ENCODE measurements at places on chromosomes 5 and 9.

- DNase-seq: peak; percentile 14
Observed at GRCh38 chr9:133158695-133159094, 5.0 kb downstream of the GBGT1 start.

DNA sequence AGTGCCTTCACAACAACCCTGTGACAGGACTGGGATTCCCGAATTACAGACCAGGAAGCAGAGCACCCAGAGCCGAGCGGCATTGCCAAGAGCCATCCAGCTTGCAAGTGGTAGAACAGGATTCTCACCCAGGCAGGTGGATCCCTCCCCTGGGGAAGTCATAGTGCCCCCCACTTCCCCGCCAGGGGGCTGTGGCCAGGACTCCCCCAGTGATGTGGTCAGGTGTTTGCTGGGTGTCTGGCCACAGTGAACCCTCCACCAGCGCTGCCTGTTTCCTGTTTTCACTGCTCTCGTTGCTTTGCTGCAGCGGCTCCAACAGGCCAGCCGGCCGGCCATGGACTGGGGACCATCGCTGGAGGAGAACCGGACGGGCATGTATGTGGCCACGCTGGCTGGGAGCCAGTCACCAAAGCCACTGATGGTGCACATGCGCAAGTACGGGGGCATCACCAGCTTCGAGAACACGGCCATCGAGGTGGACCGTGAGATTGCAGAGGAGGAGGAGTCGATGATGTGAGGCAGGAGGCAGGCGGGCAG lies 19.3 kb downstream of the SLC6A7 start:
- DNase-seq: peak; percentile 82

DNA sequence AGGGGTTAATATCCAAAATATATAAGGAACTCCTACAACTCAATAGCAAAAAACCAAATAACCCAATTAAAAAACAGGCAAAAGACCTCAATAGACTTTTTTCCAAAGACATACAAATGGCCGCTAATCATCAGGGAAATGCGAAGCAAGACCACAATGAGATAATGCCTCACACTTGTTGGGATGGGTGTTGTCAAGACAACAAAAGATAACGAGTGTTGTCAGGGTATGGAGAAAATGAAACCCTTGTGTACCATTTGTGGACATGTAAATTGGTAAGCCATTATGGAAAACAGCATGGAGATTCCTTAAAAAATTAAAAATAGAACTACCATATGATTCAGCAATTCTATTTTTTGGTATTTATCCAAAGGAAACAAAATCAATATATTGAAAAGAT lies 620.2 kb downstream of the ACTL7B start:
- no peak for DNase-seq

DNA sequence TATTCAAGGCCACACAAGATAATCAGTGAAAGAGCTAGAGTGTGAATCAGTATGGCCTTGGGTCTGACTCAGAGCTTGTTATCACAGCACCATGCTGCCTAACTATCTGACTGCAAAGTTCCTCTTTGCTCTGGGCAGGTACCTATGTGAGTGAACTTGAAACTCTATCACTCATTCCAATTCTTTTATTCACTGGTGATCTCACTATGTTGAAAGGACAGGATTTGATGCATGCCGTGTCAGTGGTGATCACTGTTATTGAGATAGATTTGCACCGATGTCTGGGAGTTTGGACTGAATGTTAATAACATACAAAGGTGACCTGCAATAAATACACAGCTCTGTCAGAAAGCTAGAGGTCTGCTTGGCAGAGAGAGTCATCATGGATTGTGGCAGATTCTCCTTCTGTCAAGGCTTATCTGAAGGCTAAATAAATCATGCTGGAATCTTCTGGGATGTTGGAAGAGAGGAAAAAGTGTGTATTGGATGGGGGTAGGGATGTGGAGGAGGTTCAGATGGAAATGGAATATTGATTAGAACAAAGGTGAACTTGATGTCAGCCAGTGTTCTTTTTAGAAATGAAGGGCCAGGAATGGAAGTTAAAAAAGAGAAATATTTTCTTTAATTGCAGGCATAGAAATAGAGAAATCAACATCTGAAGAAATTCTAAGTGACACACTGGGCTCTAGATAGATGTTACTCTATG lies 91.8 kb upstream of the TNC start:
- no peak for DNase-seq

DNA sequence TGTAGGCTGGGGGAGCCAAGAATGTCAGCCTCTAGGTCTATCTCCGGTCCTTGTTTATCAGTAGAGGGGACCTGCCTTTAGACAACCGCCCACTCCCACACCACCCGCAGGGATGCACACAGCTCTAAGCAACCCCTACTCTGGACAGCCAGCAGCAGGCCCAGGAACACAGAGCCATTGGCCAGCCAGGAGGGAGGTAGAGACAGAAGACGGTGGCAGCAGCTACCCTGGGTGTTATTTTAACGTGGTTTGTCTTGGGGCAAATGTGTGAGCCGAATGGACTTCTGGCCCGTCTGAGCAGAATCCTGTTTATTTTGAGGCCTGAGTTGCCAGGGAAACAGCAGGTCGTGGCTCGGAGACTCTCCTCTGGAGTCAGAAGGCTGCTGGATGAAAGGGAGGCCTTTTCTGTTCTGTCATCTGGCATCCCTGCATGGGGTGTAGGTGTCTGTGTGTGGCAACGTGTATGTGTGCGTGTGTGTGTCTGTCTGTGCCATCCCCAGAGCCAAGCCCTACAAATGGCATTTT lies 382 bp upstream of the FGF1 start:
- no peak for DNase-seq

GRCh38 chr9:128946571-128947276 lies 679 bp downstream of the DOLK start:
- no peak for DNase-seq

GRCh38 chr9:573691-574410 lies 267.6 kb upstream of the DMRT1 start:
- no peak for DNase-seq

GRCh38 chr9:111320631-111321030 lies 9.4 kb downstream of the OR2K2 start:
- no peak for DNase-seq

DNA sequence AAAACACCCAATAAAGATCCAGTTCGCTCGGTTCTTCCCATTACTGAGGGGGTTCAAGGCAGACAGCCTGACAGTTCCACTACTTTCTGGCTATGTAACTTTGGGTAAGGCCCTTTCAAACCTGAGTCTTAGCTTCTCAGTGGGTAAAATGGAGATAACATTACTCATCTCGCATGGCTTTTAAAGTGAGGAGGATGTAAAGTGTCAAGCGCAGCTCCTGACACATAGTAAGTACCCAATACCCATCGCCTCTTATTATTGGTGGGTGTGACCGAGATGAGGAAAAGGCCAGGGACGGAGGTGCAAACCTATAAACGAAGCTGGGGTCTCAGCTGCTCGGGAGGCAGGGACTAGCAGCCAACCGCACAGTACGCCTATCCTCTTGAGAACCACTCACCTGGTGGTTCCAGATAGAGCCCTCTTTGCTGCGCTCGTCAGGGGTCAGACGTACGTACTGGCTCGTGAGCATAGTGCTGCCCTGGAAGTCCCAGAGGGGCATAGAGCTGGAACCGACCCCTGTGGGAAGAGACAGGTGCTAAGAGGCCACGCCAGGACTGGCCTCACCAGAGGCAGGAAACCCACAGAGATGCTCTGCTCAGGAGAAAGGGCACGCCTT lies 584 bp downstream of the LMAN2 start:
- no peak for DNase-seq

GRCh38 chr9:97640325-97640724 lies 6.7 kb downstream of the NCBP1 start:
- no peak for DNase-seq

- DNase-seq: no peak
Observed at GRCh38 chr9:120909904-120910303, 16.7 kb downstream of the TRAF1 start.

DNA sequence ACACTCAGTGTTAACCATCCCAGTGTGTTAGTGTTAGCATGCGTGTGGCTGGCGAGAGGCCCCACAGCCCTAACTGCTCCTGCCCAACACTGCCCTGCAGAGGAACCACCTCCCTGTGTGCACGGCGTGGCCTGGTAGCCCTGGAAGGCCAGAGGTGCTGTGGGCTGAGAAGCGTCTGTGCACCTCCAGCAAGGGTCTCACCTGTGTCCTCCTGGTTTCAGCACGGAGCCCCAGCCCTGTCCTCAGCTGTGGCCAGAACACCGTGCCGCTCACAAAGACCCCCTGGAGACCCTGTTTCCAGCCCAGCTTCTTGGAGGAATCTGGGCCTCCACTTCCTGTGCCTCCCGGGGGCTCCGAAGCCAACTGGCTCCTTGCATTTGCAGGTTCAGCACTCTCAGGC lies 56.1 kb upstream of the NRARP start:
- DNase-seq: no peak

GRCh38 chr5:6724321-6724929 lies 11.2 kb downstream of the TENT4A start:
- no peak for DNase-seq
